Pons (tissue), 1 donor: ENCODE measurements at places on chromosomes 7 and 10.

- peak; percentile 86 for DNase-seq
Measured at GRCh38 chr7:82234457-82235049, 209.0 kb downstream of the CACNA2D1 start.

- DNase-seq: no peak
Measured at GRCh38 chr10:49396666-49396999, 744 bp upstream of the DRGX start.

DNA sequence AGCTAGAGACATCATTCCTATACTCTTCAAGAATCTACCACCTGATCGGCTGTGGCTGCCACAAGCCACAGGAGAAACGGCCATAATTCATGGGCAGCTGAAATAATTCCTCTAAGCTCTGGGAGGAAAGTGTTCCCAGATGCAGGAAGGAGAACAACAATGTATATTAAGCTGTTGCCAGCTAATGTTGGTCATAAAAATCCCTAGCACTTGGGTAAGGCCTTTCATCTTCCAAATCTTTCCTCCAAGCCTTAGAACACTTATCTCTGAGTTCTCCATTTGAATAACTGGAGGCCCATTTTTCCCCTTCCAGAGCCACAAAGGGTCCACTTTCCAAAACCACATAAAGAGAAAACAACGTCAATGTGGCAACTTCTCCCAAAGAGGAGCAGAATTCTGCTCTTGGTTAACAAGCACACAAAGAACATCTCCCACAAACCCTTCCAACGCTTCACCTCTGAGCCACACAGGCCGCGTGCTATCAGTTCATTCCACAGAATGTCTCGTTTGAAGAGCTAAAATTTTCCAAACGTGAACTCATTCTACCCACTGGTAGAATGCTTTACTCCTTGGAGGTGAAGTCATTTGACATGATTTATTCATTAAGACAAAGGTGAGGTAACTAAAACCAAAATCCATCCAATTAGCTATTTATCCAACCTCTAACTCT is 11.2 kb downstream of the KCNMA1 start:
- DNase-seq: no peak

- DNase-seq: no peak
Measured at GRCh38 chr7:86720306-86720705, 76.6 kb downstream of the GRM3 start.

- no peak for DNase-seq
Measured at GRCh38 chr7:93601363-93601762, 26.8 kb upstream of the CALCR start.

DNA sequence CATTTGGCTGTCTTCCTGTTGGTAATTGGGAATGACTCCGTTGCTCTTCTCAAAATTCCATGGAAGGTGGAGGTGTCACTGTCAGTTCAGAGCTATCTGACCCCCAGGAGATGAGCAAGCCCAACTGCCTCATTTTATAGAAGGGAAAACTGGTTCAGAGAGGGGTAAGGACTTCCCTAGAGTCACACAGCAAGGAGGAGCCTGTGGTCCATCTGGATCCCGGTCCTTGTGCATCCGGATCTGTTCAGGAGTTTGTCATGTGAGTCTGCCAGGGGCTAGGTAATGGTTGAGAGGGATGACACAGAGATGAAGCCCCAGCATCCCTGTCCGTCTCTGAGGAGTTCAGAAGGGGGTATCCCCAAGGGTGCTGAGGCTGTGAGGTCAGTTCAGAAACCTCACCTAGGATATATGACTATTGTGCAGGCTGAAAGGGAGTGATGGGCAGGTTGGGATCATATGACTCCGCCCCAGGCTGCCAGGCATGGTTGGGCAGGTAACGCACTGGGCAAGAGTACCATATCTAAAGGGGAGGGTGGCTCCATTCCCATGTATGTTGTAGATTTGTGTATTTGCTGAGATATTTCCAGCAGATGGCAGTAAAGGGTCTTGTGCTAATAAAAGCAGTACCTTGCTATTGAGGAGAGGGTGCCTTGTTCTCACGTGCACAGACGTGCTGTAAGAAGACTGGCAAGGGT is 16.0 kb upstream of the SLC29A3 start:
- DNase-seq: peak; percentile 48

DNA sequence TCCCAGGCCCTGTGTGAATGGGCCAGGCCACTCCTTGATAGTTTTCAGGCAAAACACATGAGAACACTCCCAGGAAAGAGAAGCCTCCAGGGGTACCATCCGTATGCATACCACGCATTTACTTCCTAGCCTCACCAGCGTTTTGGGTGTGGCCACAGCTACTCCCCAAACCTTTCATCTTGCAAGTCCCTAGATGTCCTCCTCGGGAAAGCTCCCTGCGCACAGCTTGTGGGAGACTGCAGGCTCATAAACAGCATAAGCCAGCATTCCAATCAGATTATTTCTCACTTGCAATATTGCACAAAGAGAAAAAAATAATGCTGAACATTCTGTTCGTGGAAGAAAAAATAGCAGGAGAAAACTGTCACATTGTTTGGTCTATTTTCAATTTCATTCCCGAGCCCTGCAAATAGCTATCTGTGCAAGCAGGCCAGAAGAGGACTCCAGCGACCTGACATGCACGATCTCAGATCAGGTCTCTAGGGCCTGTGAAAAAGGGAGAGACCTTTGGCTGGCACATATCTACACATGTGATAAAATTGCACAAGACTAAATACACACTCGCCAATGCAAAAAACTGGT is 175.6 kb downstream of the PLXNA4 start:
- DNase-seq: no peak

- no peak for DNase-seq
Measured at GRCh38 chr7:132138817-132139216, 437.5 kb downstream of the PLXNA4 start.

- no peak for DNase-seq
Measured at GRCh38 chr7:100490483-100491191, 6.9 kb downstream of the NYAP1 start.

GRCh38 chr7:108020585-108020984 is 17.6 kb upstream of the LAMB1 start:
- DNase-seq: no peak

- no peak for DNase-seq
Measured at GRCh38 chr7:126658684-126659083, 594.1 kb downstream of the GRM8 start.

GRCh38 chr10:110962443-110962842 is 43.0 kb downstream of the SHOC2 start:
- no peak for DNase-seq

GRCh38 chr10:10294184-10294880 is 723.3 kb upstream of the CELF2 start:
- DNase-seq: no peak

DNA sequence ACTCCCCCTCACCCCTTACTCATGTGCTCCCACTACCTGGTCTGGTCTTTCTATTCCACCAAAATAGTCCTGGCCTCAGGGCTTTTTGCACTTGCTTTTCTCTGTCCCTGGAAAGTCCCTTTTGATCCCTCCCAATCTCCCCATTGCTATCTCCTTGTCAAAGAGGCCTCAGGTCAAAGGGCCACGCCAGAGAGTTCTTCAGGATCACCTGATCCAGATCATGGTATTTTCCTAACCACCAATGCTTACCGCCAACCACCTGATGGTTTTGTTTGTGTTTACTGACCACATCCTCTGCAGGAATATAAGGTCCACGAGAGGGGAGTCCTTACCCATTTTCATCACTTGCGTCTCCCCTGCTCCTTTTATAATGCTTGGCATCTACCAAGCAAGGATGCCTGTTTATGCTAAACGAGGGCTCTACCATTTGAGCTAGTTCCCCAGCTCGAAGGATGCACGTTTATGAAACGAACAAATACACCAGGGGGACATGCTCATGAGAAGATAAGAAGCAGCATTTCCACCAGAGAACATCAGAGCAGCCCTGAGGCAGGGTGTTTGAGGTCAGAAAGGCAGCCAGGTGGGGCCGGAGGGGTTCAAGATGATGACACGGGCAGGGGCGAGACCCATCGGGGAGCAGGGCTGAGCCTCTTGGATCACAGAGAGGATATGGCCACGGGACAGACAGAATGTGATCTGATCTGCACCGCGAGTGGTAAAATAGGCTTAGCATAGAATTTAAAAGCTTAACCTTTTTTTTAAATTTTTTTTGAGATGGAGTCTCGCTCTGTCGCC is 43.1 kb upstream of the FOXK1 start:
- DNase-seq: no peak

DNA sequence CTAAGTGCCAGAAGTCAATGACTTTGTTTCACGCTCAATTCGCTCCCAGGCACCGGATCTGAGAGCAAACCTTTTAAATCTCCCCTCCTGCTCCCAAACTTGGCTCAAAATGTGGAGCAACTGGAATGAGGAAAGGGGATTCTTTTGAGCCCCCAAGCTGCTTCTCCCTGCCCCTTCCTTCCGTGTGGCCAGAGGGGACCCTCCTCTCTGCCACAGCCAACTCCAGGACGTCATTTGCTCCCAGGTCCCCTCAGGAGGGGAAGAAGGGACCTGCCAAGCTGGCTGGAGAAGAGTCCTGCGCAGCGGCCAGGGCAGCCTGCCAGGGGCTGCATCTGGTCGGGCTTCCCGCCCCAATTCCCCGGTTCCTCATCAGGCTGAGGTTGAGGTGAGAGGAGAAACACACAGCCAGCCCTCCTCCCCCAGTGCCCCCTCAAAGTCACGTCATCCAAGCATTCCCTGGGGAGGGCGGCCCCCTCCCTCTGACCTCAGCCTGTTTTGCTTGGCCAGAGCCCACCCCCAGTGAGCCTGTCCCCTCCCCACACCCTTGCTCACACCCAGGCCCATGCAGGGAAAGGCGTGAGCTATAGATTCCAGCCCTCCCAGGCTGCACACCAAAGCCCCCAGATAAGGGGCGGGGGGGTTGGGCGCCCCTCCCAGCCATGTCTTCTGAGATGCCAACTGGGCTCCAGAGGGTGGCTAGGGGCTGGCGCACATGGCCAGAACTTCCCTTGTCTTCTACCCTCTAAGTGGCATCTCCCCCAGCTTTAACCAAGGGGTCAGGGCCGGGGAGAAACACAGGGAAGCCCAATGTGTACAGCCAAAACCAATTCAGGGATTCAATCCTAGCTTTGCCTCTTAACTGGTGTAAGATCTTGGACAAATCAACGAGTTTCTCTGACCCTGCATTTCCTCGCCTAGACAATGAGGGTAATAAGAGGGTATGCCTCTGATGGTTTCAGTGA is 35.0 kb downstream of the SH3PXD2A start:
- DNase-seq: no peak

GRCh38 chr7:22470981-22471380 is 29.0 kb downstream of the STEAP1B start:
- DNase-seq: no peak

- DNase-seq: peak; percentile 58
Measured at GRCh38 chr7:28410628-28411531, 1.4 kb upstream of the CREB5 start.

DNA sequence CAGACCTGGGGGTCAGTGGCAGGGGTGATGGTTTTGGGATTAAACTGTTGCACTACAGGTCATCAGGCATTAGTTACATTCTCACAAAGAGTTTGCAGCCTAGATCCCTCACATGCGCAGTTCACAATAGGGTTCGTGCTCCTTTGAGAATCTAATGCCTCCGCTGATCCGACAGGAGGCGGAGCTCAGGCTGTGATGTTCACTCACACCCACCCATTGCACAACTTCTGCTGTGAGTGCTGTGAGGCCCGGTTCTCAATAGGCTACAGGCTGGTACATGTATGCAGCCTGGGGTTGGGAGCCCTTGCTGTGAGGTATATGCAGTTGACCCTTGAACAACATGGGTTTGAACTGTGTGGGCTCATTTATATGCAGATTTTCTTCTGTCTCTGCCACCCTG is 416.4 kb downstream of the GFRA1 start:
- DNase-seq: no peak

DNA sequence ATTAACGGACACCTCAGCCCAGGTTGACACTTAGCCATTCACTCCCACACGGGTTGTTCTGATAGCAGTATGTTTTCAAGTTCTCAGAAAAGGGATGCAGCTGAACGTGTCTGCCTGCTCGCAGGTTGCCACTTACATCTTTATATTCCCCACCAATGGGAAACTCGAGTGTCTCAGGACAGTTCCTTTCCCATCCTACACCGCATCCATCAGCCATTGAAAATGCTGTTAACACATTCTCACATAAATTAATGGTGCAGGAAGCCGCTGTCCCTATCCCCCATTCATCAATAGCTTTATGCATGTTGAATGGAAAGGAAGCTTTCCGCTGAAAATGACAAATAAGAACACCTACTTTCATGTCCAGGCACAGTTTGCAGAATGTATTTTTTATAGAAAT is 1.7 kb upstream of the FGFR2 start:
- DNase-seq: no peak

- DNase-seq: no peak
Measured at GRCh38 chr7:151869968-151870918, 6.7 kb downstream of the PRKAG2 start.

GRCh38 chr7:134651991-134652390 is 5.3 kb downstream of the BPGM start:
- no peak for DNase-seq

DNA sequence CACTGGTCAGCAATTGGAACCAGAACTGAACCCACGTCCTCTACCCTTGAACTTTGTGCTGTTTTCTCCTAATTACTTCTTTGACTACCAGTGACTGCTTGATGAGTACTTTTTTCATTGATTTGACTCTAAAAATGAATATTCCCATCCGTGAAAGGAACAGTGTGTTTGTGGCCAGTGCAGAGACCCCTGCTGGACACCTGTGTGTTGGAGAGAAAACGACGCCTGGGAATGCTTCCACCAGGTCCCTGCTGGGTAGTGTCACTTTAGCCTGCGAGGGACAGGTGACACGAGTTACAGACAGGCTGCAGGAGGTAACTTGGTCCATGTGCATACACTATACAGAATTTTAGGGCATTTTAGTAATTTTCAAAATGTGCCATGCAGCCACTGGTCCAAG is 6.8 kb upstream of the GJD4 start:
- DNase-seq: no peak

DNA sequence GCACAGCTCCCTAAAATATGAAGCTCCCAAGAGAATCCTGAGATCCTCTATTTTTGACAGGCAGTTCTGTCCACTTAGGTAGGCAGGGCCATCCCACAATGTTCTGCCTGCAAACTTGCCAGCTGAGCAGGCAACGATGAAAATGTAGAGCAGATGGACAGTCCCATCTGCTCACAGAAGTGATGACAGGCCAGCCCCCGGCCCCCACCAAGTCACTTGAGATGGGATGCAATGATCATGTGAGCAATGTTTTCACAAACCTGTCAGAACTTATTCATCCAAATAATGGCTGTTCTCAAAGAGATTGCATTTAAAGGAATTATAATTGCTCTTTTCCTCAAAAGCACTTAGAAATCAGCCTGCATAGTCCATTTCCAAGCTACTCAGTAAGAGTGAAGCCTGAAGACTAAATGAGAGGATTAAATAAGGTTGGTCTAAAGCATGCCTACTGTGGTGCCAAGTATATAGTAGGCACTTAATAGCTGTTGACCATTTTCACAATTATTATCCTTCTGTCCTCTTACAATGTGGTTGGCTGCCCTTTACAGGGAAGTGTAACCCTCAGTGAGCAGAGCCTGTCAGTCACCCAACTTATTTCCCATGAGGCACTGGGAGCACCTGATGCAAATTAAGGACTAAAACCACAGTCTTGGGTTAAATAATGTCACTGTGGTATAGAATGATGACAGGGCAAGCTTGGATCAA is 301.2 kb downstream of the FGFR2 start:
- no peak for DNase-seq
